ENCODE measurements at places on chromosomes 4 and X.

DNA sequence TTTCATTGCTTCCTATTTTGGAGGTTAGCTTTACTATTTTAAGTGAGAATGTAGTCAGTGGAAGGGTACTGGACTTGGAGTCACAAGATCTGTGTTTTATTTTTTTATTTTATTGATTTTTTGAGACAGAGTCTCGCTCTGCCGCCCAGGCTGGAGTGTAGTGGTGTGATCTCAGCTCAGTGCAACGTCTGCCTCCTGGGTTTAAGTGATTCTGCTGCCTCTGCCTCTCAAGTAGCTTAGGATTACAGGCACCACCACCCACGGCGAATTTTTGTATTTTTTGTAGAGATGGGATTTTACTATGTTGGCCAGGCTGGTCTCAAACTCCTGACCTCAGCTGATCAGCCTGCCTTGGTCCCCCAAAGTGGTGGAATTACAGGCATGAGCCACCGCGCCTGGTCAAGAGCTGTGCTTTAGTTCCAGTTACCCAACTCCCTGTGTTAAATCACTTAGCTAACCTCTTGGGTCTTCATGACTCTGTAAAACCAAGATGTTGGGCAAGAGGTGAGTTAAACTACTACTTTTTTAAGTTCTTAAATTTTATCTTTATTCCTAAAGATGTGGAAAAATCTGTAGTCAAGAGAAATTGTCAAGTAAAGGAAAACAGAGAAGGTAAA is 11.2 kb downstream of the USP9X start:
- no peak for DNase-seq

DNA sequence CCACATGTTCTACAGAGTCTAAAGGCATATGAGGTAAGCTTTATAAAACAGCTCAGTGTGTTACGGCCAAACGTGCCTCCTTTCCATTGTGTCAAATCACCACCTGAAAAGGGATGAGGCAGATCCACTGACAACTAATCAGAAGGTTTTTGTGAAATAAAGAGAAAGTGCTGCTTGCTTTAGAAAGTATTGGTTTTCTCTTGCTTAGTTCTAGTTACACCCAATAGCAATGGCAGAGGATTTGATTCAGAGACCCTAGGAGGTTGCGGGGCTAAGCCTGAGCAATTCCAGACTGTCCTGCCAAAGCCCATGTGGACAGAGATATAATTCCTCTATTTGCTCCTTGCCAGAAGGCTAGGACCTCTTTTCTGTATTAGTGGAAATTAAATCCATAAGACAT is 125.5 kb downstream of the SPRY1 start:
- DNase-seq: no peak

DNA sequence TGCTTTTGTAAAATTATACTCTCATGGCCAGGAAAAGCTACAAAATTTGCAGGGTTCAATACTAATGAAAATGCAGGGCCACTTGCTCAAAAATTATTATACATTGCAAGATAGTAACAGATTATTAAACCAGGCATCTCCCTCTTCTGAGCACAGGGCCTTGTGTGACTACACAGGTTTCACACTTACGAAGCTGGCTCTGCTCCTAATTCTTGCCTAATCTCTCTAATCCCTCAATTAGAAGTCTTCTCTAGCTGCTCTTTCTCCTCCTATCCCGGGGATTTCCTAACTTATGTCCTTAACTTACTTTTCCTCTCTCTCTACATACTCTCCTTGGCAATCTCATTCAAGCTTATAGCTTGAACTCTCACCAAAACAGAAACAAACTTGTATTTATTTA is 168.3 kb downstream of the AREG start:
- DNase-seq: no peak

GRCh38 chrX:24085101-24085500 is 30.3 kb downstream of the EIF2S3 start:
- DNase-seq: no peak

- DNase-seq: peak; percentile 65
Observed at GRCh38 chrX:51802917-51803688, 59.9 kb downstream of the GSPT2 start.

DNA sequence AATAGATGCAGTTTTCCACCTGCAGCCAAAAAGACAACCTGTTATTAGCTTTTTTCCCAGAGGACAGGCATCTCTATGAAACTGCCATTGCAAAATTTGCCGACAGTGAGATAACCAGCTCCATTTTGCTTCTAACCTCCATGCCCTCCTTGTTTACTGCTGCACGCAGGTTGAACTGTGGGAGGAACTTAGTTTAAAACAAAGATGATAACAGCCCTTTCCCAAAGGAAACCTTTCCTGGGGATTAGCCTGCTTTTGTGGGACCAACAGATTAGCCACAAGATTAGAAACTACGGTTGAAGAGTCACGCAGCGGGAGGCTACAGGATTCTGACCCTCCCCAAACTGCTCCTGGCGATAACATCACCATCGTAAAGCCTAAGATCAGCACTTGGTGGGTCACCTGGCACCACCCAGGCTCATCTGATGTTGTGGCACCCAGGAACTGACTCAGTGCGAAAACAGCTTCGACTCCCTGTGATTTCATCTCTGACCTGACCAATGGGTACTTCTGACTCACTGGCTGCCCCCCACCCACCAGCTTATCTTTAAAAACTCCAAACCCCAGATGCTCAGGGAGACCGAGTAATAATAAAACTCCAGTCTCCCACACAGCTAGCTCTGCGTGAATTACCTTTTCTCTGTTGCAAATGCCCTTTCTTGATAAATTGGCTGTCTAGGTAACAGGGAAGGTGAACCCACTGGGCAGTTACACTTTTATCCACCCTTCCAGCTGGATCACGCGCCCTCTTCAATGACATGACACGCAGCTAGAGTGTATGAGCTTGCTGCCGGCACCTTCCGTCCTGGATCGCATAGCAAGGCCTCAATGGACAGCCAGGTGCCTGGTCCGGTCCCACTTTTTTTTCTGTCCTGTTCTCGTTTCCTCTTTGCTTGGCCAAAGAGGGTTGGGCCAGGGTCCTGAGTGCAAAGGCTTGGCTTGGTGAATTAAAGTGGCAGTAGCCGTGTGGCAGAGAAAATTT is 27.2 kb downstream of the NOP14 start:
- DNase-seq: peak; percentile 22

DNA sequence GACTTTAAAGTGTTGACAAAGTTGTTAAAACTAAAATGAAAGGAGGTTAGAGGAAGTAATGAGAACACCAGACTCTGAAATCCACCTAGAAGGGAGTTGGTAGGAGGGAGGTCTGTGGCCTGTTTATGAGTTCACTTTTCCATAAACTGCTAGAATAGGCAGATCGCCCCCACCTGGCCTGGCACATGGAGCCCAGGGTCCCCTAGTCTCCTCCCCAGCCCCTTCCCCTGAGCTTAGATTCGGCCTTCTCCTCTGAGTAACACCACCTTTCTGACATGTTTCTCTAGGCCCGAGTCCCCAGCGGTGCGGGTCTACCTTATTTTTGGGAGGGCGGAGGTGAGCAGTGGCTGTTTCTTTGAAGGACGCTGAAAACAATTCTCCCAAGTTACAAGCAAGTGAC is 54.5 kb upstream of the FAT1 start:
- no peak for DNase-seq

GRCh38 chr4:82042042-82042441 is 331.7 kb downstream of the HNRNPD start:
- DNase-seq: no peak

- no peak for DNase-seq
Observed at GRCh38 chr4:77154761-77155499, 2.1 kb upstream of the CCNG2 start.

DNA sequence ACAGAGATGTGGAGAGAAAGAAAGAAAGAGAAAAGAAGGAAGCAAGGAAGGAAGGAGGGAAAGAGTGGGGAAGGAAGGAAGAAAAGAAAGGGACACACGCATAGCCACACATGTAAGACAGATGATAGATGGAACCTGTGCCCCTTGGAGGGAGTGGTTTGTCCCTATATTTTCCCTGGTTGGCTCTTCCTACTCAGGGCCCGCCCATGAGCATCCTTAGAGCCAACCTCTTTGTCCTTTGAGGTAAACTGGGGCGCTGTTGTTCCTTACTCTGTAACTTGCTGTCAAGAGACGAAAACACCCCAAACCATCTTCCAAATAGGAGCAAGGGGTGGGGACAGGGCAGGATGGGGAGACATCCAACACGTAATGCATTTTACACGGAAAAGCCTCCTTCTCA is 220.9 kb downstream of the MAML3 start:
- DNase-seq: no peak

DNA sequence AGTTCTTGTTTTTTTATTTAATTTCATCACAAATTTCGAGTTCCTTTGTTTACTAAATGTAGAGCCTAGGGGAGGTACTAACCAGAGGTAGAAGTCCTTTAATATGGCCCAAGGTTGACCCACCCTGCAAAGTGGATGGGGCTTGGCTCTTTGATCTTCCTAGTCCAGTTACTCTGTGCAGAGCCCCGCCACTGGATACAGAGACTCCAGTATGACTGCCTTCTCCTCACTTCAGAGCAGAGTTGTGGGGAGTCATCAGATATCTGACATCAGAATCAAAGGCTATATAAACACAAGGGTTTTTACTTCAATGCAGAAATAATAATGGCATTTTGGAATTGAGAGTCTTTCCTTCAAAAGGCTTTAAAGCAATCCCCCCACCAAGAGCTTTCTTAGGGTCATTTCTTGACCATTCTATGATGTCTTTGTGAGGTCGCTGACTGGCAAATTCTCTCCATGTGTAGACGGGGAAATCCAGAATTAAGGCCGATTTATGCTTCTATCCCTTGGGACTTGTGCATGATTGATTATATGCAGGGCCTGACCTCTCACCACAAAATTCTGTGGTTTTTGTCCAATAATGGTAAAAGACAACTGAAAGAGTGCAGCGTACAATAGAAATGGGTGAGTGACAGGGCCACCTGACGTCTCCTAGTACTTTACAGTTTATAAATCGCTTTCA is 88.3 kb upstream of the CITED1 start:
- DNase-seq: no peak

- DNase-seq: no peak
Observed at GRCh38 chrX:154068560-154068959, 29.0 kb downstream of the MECP2 start.

- no peak for DNase-seq
Observed at GRCh38 chr4:152259866-152260265, 276.0 kb downstream of the FBXW7 start.

- DNase-seq: no peak
Observed at GRCh38 chr4:1706358-1706757, 5.8 kb downstream of the SLBP start.

DNA sequence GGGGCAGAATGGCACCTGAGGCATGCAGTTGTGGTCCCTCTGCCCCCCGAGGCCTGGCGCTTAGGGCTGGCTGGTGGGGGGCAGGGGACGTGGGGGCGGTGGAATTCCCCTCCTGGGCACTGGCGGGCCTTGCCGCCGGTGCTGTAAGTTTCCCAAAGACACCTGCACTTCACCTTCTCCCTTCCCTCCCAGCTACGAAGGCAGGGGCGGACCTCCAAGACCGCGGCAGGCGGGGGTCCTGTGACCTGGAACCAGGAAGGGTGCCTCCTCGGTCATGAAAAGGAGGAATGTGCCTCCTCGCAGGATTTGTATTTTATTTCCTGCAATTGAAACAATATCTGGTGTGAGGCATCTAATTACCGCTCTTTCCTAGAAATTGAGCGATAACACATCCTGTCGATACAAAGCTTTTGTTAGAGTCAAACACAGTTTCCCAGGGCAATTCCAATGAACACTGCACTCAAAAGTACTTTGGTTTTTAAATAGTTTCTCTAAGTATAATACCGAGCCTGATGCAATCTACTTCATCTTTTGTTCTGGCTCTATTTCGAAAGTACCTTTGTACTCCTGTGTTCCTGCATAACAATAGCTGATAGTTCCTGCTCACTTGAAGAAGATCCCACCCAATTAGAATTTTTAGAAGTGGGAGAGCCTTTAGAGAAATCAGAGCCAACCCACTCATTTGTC is 12.3 kb upstream of the ADRA2C start:
- no peak for DNase-seq

- DNase-seq: no peak
Observed at GRCh38 chrX:73446831-73447230, at the start of gene CDX4. Gene CDX4, plus strand, starts transcription at chrX:73447053. Its CDS starts 201 bp downstream, at chrX:73447254.

Data from mucosa of descending colon (tissue), 3 donors.